Dorsolateral prefrontal cortex (tissue), 122 donors: ENCODE measurements at places on chromosomes 16 and 17. TPM values are rescaled to one million over a fixed set of nuclear protein-coding genes. Genes with fewer than 3 reads are reported as not detected.

Gene ABCC12
- 2.8 TPM for total RNA-seq

Gene CRHR1
- 39.8 TPM for total RNA-seq

Gene ARHGAP44
- 66.5 TPM for total RNA-seq

Gene ARL5C
- 1.7 TPM for total RNA-seq

Gene GALR2
- not detected for total RNA-seq

Gene CCL4
- total RNA-seq, result 1.1 TPM

Gene CARD14
- total RNA-seq, result 0.79 TPM

Gene SLFN12
- total RNA-seq, result 1.7 TPM

Gene METRNL
- 15.7 TPM for total RNA-seq

Gene CDIP1
- total RNA-seq, result 165 TPM

Gene SPATA32
- 0.32 TPM for total RNA-seq

Gene CDK3
- total RNA-seq, result 6.6 TPM

Gene SLC5A10
- not detected for total RNA-seq

Gene CPNE7
- total RNA-seq, result 12.9 TPM

Gene OR2C1
- not detected for total RNA-seq

Gene RGS11
- 60.8 TPM for total RNA-seq

Gene TMEM88
- total RNA-seq, result 1.1 TPM

Gene SEZ6
- 33.0 TPM for total RNA-seq

Gene ZACN
- 0.59 TPM for total RNA-seq

Gene FLOT2
- total RNA-seq, result 114 TPM

Gene MEIOC
- total RNA-seq, result not detected
